ENCODE measurements at places on chromosomes 11 and 22.

GRCh38 chr22:37054600-37055365, 3.2 kb downstream of the KCTD17 start:
- no peak for DNase-seq

DNA sequence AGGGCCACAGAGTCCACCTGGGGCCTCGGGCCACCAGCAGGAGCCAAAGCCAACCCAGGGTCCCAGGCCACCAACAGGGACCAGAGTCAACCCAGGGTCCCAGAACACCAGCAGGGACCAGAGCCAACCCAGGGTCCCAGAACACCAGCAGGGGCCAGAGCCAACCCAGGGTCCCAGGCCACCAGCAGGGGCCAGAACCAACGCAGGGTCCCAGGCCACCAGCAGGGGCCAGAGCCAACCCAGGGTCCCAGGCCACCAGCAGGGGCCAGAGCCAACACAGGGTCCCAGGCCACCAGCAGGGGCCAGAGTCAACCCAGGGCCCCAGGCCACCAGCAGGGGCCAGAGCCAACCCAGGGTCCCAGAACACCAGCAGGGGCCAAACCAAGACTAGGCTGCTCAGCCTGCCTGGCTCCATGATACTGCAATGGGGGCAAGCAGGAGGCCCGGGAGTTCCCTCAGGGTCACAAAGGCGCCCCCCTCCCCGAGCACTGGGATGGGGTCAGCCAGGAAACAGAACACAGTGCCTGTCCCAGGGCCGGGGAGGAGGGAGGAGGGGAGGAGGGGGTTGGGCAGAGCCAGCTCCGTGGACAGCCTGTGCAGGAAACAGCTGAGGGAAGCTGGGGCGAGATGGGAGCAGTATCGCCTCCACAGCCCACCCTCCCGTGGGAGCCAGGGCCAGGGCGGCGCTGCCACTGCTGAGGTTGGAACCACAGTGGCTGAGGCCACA, 62.0 kb upstream of the PRR5 start:
- DNase-seq = no peak

DNA sequence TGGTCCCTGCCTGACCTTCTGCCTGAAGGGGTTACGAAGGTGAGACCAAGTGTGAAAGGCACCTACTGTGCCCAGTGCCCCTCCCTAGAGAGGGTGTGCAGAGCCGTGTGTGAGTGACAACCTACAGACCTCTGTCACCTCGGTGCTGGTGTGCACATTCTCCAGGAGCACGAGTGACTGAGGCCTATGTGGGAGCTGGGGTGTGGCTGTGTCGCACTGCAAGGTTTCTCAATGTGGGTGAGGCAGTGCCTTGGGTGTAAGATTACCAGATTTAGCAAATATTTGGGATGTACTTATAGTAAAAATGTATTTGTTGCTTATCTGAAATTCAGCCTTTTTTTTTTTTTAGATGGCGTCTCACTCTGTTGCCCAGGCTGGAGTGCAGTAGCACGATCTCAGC, 5.6 kb downstream of the STARD10 start:
- no peak for DNase-seq

DNA sequence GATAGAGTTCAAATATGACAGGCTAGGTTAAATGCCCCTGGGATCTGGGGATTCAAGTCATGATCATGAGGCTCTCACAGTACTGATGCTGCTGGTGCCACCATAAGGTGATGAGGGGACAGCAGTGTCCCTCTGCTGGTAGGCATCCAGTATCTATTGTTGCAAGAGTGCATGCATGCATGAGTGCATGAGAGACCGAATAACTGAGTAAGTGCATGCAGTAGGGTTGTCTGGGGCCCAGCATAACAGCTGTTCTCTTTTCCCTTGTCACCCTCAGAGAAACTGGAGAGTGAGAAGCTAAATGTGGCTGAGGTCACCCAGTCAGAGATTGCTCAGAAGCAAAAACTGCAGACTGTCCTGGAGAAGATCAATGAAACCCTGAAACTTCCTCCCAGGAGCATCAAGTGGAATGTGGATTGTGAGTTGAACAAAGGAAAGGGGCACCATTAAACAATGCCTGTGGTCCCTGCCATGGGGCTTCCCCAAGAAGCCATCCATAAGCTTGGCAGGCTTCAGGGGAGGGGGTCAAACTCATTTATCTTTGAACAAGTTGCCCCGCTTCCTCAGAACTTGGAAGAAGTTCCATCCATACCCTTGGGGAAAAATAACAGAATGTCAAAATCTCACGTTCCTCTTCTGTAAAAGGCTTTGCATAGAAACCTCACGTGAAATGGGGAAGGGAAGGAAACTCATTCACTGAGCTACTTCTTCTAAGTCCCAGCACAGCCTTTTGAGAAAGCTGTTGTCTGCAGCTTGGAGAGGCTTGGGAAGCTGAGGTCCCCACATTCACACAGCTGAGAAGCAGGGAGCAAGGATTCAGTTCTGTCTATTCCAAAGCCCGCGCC, 119.0 kb downstream of the PARVA start:
- no peak for DNase-seq

GRCh38 chr22:30649430-30650007, 13.9 kb downstream of the SLC35E4 start:
- peak; percentile 60 for DNase-seq

DNA sequence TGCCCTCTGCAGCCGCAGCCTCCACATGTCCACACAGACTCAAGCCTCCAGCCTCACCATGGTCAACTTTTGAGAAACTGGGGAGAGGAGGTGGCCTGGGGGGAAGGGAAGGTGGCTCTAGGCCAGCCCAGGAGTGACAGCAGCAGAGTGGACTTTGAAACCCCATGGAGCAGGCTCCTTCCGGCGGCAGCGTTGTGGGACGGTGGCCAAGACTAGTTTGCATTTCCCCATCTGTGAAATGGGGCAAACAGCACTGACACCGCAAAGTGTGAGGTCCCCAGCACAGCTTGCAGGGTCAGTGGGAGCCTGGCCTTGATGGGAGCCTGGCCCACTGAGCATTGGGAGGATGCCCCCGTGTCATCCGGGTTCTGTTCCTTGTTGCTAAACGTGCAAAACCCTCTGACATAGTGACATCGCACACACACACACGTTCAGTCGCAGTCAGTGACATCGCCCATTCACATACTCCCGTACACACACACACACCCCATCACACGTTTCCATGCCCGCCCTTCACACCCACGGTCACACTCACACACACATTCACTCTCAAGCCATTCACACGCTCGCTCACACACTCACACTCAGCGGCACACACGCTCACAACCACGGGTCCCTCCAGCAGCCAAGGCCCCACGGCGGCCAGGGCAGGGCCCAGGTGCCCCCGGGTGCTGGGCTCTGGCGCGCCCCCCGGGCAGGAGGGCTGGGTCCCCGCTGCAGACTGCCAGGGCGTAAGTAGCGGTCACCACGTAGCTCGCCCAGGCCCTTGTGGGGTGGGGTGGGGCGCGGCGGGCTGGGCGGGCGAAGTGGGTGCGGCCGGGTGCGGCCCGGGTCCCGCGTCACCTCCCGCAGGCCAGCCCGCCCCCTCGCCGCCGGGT, 585 bp downstream of the CYB5R3 start:
- peak; percentile 81 for DNase-seq

- no peak for DNase-seq
Measured at GRCh38 chr11:36488096-36488495, 22.0 kb downstream of the TRAF6 start.

- DNase-seq = no peak
Measured at GRCh38 chr11:1783725-1784529, 20.2 kb upstream of the CTSD start.

DNA sequence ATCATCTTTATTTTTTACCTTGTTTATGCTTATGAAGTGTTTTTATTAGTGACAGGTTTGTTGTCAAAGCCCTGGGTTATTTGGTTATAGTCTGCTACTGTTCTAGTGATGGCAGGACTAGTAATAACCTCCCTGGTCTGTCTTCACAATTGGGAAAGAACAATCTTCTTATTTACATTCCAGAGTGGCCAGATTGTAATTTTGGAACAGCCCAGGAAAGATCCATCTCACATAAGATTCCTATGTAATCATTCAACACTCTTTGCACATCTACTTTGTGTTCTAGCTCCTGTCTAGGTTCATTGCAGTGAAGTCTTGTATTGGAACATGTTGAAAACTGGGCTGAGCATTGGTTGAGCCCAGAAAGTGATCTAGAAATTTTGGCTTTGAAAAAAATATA, 63.8 kb downstream of the CYB5R2 start:
- DNase-seq = no peak

DNA sequence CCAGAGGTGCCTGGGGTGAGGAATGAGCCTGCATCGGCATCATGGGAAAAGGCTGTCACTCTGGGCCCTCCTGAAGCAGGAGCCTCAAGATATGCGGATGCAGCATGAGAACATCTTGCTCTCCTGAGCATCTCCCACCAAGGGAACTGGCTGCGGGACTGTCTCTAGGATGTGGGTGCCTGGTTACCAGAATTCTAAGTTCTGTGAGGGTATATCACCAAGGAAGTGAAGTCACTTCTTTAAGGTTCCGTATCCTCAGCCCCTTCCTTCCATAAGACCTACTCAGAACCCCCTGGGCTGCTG, 86.9 kb downstream of the GGTLC2 start:
- DNase-seq = no peak

DNA sequence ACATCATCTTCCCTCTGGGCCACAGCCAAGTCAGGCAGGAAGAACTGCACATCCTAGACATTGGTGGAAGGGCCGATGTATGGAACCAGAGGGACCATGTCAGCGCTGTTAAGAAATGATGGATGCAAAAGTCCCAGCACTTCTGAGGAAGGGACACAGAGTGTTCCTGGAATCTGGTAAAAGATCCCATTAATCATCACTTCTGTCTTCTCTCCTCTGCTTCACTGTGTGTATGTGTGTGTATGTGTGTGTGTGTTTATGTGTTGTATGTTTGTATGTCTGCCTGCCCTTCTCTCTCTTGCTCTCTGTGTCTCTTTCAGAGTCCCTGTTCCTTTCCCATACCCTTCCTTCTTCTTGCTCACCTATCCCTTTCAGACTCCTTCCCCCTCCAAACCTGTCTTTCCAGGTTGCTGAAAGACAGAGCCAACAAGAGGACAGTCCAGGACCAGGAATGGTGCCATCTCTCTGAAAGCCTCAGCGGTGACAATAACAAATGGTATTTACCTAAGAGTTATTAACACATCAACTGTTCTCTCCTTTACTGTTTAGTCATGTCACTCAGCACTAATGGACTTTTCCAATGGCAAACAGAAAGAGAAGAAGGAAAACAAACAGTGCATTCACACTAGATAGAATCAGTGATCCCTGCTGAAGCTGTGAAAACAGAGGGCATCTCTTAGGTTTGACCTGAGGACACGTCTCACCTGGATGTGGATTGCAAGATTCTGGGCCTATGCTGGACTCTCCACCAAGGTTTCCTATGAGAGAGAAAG, 47.1 kb downstream of the EHF start:
- no peak for DNase-seq

- no peak for DNase-seq
Measured at GRCh38 chr11:127023991-127024390, 23.4 kb upstream of the KIRREL3 start.

DNA sequence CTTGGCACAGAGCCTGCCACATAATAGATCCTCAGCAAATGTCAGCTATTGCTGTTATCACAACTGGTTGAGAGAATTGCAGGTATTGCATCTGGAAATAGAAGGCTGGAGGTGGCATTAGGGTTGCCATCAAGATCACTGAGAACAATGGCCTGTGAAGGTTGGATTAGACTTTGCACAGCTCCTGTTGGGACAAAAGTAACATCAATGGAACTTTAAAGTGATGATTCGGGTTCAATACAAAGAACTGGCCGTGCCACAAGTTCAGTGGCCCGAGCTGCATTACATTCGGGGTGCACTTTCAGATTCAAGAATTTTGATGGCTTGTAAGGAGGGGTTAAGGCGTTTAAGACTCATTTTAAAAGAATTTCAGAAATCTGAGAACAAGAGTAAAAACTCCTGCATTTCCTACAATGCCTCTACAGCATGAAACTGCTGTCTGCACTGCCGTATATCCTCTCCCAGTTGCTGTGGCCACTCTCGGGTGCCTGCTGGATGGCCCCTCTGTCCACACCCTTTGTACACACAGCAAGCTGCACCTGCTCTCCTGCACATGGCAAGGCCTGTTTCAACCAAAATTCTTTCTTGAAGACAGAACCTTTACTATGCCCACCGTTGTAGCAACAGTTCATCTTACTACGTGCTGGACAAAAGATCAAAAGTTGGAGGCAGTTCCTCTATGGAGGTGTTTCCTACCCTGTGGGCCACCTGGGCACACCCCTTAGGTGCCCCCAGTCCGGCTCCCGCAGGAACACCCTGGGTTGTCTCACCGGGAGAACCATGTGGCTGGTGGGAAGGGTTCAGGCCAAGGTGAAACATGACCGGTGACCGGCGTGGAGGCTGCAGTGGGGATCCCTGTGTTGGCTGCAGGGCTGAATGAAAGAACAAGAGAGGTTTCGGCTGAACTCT, 17.5 kb upstream of the SHANK2 start:
- no peak for DNase-seq

GRCh38 chr11:45324459-45324858, 38.3 kb upstream of the SYT13 start:
- DNase-seq = no peak

- no peak for DNase-seq
Measured at GRCh38 chr11:78815831-78816230, 241.2 kb upstream of the NARS2 start.

GRCh38 chr22:43449831-43450225, 38.0 kb downstream of the MPPED1 start:
- no peak for DNase-seq
